Activated T-cell treated with anti-CD3 and anti-CD28 coated beads, Interleukin-2, amount 50 U/mL, for 4 hours (primary cell): ENCODE measurements at places on chromosomes 12 and 14. TPM values are rescaled to one million over a fixed set of nuclear protein-coding genes. Genes with fewer than 3 reads are reported as not detected.

The SLC4A8 gene
- 2.9 TPM for total RNA-seq

The BCL7A gene
- total RNA-seq: 8.9 TPM

The SIX1 gene
- total RNA-seq: not detected

The SLCO1B1 gene
- not detected for total RNA-seq

The IAPP gene
- total RNA-seq: not detected

The NGB gene
- total RNA-seq: not detected

The RD3L gene
- not detected for total RNA-seq

The CCDC177 gene
- total RNA-seq: 0.05 TPM

The RNASE2 gene
- total RNA-seq: not detected

The NPC2 gene
- total RNA-seq: 11.7 TPM

The WNT1 gene
- total RNA-seq: not detected

The ZDHHC22 gene
- not detected for total RNA-seq

The KRT71 gene
- not detected for total RNA-seq

The PZP gene
- total RNA-seq: not detected

The ACOT6 gene
- total RNA-seq: not detected

The GPR84 gene
- total RNA-seq: not detected

The SELPLG gene
- 19.0 TPM for total RNA-seq
